NCI-H2107 (cell line): ENCODE measurements at places on chromosomes 1 and 21.

DNA sequence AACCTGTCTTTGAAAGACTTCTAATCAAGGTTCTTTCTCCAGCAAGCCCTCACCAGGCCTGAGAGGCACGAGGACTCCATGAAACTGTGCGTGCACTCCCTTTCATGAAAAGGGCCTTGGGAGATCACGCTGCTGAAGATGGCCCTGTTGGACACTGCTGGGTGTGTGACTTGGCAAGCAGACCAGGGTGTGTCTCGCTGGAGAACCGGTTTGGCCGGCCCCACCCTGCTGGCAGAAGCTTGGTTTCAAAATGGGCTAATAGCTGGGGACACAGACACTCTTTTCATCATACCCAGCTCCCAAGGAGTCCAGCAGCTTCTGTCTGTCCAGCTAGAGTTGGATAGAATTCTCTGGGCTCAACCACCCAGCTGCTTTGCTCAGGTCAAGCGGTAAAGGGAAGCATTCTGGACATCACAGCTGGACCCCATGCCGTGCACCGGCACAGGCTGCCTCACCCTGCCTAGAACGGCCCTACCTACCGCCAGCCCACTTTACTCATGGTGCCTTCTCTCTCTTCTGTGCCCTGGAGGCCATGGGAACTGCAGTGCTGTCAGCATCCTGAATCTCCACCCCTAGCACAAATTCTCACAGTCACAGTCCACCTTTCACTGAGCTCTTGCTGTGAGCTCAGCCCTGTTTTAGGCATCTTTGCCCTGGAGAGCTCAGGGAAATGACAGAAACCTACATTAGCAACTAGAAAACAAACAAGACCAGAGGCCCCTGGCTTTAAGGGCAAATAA is 24.6 kb downstream of the PKP1 start:
- DNase-seq, result no peak

GRCh38 chr1:6208723-6209660 is 3.1 kb downstream of the RNF207 start:
- DNase-seq, result no peak

DNA sequence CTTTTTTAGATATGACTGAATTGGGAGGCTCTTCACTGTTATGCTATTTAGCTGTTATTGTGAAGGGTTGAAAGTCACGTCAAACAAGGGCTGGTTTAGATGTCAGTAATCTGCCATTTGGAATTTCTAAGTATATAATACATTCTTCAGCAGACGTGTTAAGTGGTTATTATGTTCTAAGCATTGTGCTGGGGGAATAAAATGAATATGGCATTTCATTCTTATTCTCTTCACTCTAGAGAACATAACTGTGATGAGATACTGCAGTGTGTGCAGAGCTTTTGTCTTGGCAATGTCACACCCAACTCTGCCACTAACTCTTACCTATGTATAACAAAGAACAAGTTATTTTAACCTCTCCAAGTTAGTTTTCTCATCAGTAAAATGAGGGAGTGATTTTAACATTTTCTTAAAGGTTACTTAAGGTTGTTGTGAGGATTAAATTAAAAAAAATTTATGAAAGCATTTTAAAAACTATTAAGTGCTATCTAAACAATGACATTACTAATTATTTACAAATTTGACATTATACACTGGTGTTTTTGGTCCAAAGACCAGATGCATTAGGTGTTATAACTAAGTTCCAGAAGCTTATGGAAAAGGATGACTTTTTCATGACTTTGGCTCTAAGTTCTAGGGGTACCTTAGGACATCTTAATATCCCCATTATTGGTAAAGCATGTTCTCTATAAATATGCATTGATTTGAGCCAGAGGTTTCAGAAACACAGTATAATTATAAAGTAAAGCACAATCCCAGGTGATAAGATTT is 58.3 kb downstream of the SLC30A7 start:
- DNase-seq, result no peak

- DNase-seq, result no peak
These were observed 405.5 kb upstream of the ADAMTS5 start for GRCh38 chr21:27372381-27372780.

GRCh38 chr1:68233202-68233601 is 879 bp upstream of the WLS start:
- no peak for DNase-seq

- DNase-seq, result no peak
These were observed at the start of gene ANGPTL1 for GRCh38 chr1:178870944-178871343. ANGPTL1 (minus strand) TSS chr1:178871077; CDS start chr1:178865776, 5,301 bp downstream.

GRCh38 chr1:201845331-201846083 is 16.6 kb downstream of the IPO9 start:
- no peak for DNase-seq

- DNase-seq, result no peak
These were observed 13.3 kb downstream of the SLC6A17 start for GRCh38 chr1:110163591-110163990.

DNA sequence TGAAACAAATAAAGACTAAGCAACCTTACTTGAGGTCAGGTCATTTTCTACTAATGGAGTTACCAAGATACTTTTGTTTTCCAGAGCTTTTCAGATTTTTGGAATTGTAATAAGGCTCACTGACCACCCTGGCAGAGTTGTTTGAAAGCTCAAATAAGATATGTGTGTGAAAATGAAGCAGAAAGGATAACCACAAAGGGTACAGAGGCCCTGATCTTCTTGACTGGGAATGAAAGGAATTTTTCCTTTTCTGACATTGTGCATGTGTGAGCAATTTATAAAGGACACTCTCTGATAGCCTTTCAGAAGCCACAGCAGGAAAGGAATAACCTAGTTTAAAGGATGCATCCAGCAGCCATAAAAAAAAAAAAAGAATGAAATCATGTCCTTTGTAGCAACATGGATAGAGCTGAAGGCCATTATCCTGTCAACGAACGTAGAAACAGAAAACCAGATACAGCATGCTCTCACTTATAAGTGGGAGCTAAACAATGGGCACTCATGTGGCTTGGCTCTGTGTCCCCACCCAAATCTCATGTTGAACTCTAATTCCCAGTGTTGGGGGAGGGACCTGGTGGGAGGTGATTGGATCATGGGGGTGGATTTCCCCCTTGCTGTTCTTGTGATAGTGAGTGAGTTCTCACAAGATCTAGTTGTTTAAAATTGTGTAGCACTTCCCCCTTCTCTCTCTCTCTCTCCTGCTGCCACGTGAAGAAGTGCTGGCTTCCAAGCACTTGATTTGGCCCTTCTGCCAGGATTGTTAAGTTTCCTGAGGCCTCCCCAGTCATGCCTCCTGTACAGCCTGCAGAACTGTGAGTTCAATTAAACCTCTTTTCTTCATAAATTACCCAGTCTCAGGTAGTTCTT is 3.1 kb upstream of the SRP9 start:
- no peak for DNase-seq

- DNase-seq, result no peak
These were observed 64.8 kb downstream of the RAB3GAP2 start for GRCh38 chr1:220207411-220207810.

DNA sequence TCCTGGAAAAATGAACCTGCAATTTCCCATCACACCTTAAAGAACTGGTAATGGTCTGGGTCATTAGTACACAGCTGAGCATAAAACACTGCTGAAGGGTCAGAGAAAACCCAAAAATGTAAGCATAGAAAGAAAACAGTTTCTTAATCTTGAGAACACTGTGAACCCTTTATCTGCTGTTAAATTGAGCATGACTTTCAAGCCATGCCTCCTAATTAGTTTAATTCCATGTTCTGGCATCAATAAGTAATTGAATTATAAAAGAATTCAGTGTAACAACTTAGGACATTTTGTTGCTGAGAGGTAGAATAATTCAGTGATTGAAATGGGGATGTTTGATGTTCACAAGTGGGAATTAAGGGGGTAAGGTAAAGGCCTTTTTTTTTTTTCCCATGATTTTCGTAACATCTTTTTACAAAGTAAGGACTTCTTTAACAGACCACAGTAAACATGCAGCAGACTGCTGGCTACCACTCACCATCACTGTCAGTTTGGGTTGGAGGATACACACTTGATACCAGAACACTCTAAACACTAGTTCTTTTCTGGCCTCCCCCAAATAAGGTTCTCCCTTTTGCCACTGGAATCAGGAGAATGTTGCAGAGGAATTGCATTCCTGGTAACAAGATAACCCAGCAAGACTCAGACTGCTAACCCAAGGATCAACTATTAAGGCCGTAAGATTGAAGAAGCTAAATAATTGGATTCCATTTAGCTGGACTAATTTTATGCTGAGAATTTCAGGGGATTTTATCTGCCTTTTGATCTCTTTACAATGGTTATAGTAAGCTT is 3.0 kb downstream of the RWDD3 start:
- no peak for DNase-seq

- DNase-seq, result no peak
These were observed 153.0 kb downstream of the TNFSF18 start for GRCh38 chr1:172897738-172898137.

DNA sequence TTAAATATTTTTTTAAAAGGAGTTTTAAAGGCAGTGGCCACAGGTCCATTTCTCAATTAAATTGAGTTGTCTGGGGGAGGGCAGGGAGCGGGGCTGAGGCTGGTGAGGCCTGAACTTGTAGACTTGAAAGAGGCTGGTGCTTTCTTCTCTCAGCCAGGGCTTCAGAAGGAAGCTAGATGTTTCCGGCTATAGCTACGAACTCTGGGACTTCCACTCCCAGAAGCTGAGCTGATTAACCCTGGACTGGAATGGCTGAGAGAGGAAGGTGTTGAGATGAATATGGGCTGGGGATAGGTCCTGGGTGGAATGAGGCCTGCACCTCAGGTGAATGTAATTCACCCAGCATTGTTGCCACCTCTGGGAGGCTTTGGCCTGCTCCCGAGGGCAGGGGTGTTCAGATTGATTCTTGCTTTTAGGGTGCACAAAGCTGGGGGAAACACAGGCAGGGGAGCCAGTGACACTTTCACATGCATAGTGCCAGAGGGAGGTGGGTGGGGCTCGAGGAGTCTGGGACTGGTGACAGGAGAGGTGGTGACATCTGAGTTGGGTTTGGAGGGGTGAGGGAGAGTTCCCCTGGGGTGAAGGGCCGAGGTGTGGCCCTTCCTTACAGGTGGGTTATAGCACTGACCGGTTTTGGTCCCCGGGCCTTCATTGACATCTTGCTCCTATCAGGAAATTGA is 18.2 kb downstream of the LDLRAP1 start:
- no peak for DNase-seq

GRCh38 chr1:21811875-21812305 is at the start of gene LDLRAD2:
LDLRAD2 (plus strand) TSS chr1:21812265; CDS start chr1:21812452, 187 bp downstream.
- DNase-seq, result no peak

DNA sequence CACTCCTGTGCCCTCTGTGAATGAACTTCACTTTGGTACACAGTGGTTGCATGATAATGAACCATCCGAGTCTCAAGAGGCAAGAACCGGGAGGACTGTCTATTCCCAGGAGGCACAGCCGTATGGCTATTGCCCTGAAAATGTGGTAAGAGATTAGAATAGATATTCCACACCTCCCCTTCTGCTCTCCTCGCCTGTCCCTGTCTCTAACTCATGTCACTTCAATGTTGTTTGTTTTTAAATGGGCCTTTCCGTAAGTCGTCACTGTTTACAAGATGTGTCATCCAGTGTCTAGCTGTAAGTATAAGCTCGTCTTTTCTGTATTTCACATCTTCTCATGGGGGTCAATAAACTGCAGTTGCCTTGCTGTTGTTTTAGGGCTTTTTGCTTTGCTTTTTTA is 122.2 kb downstream of the PATJ start:
- no peak for DNase-seq

DNA sequence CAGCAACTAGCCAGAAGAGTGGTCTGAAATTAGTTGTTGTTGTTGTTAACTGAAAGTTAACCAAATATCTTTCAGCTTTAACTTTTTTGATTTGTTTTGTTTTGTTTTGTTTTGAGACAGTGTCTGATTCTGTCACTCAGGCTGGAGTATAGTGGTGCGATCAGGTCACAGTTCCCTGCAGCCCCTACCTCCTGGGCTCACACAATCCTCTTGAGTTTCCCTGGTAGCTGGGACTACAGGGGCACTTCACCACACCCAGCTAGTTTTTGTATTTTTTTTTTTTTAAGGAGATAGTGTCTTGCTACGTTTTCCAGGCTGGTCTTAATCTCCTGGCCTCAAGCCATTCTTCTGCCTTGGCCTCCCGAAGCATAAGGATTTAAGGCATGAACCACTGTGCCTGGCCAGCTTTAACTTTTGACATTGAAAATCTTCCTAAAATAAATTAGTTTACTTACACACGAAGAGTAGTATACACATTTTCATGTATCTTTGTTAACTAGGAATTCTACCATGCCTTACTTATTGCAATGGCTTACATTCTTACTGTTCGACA is 45.0 kb downstream of the GNG12 start:
- DNase-seq, result no peak

- no peak for DNase-seq
These were observed 20.2 kb upstream of the S1PR1 start for GRCh38 chr1:101216623-101217022.

DNA sequence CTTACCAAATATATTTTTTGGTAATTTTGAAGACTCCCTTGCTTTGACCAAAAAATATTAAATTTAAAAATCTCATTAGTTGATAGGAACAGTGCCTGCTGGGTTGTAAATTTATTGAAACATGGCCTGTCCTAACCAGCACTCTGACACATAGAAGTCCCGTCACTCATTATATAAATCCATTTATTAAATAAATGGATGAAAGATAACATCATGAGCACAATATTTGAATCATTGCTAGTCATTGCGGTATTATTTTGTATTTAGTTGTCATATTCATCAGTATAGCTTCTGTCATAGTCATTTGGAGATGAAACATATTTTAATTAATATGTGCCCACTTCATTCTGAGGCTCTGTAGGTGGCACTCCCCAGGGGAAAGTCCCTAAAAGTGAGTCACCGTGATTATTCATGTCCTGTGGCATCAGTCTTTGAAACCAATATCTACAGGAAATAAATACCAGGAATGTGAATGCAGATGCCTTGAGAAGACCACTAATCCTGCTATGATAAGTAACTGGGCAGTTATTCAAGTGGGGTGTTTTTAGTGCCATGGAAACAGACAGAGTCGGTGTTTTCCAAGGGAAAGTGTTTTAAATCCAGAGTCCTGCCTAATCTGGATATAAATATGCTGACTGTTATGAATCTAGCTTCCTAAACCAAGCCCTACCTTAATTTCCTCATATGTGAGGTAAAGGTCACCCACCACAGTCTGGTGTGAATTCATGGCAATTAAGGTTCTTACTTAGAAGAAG is 302.0 kb downstream of the DUSP10 start:
- no peak for DNase-seq

- DNase-seq, result peak; percentile 59
These were observed 15.9 kb upstream of the SRSF4 start for GRCh38 chr1:29197590-29197924.
